ENCODE measurements at places on chromosomes 6 and 20. TPM values are rescaled to one million over a fixed set of nuclear protein-coding genes. Genes with fewer than 3 reads are reported as not detected.

Gene RAET1E
- 0.13 TPM for polyA plus RNA-seq

Gene CYP21A2
- polyA plus RNA-seq, result 0.18 TPM

Gene SPO11
- not detected for polyA plus RNA-seq

Gene OXT
- 36.2 TPM for polyA plus RNA-seq

Gene TMEM74B
- 17.6 TPM for polyA plus RNA-seq

Gene BCKDHB
- polyA plus RNA-seq, result 16.2 TPM

Gene LY6G6F
- polyA plus RNA-seq, result not detected

Gene FAM50B
- polyA plus RNA-seq, result 13.0 TPM

Gene MTO1
- polyA plus RNA-seq, result 18.6 TPM

Gene GHRH
- not detected for polyA plus RNA-seq

Gene FGD2
- 1.1 TPM for polyA plus RNA-seq

Gene HLA-DQB2
- not detected for polyA plus RNA-seq

Data from small intestine (tissue), 16 donors.